ENCODE measurements at places on chromosomes 5 and 9.

GRCh38 chr5:143573568-143574170, 170.2 kb upstream of the NR3C1 start:
- DNase-seq, result no peak

- DNase-seq, result no peak
These were observed 16.4 kb downstream of the RUSC2 start for GRCh38 chr9:35506359-35506758.

GRCh38 chr5:78588507-78588906, 60.1 kb downstream of the LHFPL2 start:
- DNase-seq, result no peak

DNA sequence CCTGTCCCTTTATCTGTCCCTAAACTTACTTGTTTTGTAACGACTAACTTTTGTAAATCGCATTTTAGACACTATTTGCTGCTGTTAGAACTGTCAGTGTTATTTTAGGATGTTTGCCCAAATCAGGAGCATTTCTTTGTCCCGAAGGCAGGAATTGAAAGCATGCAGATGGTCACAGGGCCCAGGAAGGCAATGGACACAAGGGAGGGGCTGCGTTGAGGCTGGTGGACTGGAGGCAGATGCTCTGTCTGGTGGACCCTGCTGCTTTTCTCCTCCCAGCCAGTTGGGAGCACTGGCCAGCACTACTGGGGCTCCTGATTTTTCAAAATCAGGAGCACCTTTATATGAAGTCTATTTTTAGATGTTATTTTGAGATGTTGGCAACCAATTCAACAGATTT, 31.7 kb downstream of the DOCK2 start:
- no peak for DNase-seq

- DNase-seq, result no peak
These were observed 149.3 kb upstream of the MPDZ start for GRCh38 chr9:13428766-13429165.

DNA sequence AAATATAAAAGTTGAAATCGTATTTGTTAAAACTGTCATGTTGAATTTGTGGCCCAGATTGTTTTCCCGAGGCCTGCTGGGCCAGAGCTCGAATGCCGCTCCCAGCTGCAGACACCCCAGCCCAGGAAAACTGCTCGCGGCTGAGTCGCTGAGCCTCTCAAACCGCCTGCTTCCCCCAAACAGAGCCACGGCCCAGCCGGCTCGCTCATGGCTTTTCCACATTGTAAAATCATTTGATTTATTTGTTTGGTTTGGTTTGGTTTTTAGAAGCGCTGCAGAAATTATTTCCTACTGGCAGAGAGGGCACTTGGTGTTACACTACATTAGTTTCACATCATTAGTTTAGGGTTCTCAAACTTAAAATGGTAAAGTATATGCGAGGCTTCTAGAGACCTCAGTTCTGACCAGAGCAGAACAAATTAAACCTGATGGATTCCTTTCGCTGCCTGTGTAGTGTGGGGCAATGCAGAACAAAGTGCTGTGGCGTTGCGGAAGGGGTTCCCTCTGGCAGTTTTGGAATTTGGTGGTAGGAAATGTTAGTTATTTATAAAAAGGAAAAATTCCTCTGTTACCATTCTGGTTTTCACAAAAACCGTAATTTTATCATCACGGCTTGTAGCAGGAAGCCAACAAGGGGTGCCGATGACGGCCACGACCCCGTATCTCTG, 156.5 kb upstream of the PITX1 start:
- no peak for DNase-seq
